ENCODE measurements at places on chromosomes 7 and 10.

DNA sequence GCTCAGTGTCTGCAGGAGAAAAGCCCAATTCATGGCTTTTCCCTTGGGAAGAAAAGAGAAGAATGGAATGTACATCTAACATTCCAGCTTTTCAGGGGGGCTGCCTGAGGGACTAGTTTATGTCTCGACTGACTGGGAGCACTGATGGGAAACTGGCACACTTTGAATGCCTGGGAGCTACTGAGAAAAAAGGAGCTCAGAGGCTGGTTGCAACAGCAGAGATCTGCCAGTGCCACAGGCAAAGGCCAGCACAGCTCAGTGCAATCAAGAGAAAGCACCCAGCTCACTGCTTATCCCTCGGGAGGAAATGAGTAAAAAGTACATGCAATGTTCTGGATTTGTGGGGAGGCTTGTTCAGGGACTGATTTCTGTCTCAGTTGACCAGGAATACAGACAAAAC is 226.2 kb downstream of the COBL start:
- no peak for DNase-seq

- peak; percentile 48 for DNase-seq
These were observed 362.7 kb downstream of the DNAJB6 start for GRCh38 chr7:157699357-157700013.

- no peak for DNase-seq
These were observed 20.5 kb downstream of the YKT6 start for GRCh38 chr7:44221231-44221791.

- no peak for DNase-seq
These were observed 263.9 kb upstream of the FZD1 start for GRCh38 chr7:90999989-91000979.

- no peak for DNase-seq
These were observed 12.8 kb downstream of the ERLIN1 start for GRCh38 chr10:100173035-100173434.

- DNase-seq: no peak
These were observed 867.5 kb downstream of the NRG3 start for GRCh38 chr10:82742478-82742877.

DNA sequence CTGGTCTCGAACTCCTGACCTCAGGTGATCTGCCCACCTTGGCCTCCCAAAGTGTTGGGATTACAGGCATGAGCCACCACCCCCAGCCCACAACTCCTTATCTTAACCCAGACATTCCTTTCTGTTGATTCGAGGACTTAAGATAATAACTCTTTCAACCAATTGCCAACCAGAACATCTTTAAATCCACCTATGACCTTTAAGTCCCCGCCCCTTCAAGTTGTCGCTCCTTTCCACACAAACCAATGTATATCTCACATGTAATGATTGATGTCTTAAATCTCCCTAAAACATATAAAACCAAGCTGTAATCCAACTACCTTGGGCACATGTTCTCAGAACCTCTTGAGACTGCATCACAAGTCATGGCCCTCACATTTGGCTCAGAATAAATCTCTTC is 7.8 kb upstream of the ANKRD2 start:
- DNase-seq: no peak

DNA sequence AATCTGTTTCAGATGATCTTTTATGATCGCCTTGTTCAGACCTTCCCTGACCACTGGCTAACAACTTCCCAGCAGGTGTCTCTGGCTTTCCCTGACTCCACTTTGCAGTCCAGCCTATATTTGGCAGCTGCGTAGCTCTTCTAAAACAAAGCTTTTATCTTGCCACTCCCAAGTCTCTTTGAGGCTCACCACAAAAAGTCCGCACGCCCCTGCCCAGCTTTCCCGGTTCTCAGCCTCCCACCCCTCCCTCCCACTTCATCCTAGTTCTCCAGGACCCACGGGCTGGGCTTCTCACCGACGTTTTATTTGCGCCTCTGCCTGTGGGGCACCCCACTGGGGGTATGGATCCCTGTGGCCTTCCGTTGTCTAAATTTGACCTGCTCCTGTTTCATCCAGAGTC is 58.9 kb upstream of the USP6NL start:
- DNase-seq: no peak

DNA sequence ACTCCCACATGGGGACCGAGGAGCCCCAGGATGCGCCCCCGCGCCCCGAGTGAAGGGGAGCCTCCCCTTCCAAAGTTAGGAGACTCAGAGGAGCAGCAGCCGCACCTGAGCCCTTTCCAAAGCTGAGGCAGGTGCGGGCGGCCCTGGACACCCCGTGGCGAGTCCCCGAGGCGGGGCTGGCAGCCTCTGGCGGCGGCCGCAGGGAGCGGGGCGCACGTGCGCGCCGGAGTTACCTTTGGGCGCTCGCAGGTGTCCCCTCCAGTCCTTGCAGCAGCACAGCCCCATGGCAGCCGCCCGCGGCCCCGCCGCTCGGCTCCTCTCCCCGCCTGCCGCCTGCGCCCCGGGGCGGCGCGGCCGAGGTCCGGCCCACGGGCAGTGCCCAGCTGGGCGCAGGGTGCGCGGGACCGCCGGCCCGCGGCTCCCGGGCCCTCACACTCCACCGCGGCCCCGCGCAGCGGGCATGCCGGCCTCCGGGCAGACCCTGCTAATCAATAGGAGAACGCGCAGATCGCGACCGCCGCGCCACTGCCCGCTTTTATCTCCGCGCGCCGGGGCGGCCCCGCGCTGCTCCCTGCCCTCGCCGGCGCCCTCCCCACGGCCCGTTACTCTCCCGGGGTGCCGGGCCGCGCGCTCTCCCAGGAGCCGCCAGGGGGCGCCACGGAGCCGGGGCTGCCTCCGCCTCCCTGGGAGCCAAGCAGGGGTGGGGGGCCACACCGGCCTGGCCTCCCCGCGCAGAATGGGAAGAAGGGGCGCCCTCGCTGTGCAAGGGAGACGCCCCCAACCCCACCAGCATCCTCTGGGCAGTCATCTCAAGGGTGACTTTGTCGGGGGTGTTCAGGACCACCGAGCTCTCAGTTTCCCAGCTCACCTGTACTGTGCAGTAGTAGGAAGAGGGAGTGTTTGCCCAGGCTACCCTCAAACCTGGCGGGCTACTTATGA is 80.8 kb downstream of the ARHGAP22 start:
- no peak for DNase-seq

DNA sequence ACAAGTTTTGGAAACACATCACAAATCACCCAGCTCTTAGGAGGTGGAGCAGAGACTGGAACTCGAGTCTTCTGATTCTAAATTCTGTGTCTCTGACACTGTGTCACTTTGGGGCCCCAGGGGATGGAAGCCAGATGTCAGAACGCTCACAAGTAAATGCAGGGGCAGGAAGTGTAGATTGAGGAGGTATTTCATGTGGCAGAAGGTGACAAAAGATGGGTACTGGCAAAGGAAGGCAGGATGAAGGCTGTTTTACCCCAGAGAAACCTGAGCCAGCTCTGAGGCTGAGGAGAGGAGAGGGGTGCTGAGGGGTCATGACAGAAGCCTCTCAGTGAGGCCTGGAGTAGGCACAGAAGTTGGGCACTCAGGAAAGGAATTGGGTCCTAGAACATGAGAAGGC is 6.0 kb upstream of the PURB start:
- no peak for DNase-seq

DNA sequence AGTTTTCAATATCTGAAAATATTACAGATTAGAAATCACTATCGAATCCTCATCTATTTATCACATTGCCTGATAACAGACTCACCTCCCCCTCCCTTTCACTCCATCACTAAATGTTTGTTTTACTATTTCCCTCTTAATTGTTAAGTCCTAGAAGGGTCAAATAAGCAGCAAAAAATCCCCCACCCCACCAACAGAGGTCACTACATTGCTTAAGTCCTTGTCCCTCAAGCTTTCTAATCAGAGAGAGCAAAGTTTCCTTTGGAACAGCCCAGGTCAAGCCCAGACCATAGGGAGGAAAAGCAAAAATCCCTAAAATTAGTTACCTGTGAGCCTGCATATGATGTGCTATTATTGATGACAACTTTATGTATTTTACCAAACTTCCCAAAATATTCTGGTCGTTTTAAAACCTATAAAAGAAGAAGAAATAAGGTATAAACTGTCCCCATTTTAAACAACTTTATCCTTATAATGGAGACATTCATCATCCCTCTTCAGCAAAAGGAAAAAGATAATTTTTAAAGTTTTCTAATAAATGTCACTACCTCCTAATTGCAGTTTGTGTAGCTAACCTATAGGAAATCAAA is 95.0 kb downstream of the CNOT4 start:
- DNase-seq: no peak

- DNase-seq: no peak
These were observed 31.7 kb downstream of the TRDMT1 start for GRCh38 chr10:17169803-17170202.

GRCh38 chr10:32982293-32982709 is 24.3 kb upstream of the ITGB1 start:
- no peak for DNase-seq
